ENCODE measurements at places on chromosomes 5 and 9.

DNA sequence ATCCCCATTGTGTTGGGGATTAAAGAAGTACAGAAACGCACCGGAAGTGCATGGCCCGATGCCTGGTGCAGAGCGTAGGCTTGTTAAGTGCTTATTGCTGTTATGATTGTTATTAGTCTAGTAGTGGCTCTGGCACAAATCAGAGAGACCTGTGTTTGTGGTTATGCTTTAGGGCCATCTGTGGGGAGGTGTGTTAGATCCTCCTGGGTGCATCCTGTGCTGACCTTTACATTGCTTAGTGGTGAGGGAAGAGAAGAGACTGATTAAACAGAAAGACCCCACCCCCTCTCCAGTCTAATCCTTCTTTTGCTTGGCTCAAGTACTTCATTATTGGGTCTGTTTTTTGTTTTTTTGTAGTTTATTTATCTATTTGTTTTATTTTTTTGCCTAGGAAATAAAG lies 112.7 kb upstream of the SPRY4 start:
- no peak for DNase-seq

DNA sequence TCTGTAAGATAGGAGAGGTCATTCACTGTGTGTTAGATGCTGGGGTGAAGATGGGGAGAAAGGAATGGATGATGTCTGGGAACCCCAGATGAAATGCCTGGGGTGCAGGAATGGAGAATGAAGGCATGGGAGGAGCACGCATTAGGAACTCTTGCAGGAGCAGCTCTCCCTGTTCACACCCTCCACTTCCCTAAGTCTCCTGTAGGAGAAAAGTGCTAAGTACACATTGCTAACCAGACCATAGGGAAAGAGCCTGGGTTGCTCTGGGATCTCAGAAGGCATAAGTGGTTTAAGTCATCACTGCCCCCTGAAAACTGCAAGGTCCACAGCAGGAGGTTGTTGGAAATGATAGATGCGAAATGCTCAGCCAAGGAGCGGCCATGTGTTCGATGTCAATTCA lies 163.1 kb downstream of the SEC61B start:
- no peak for DNase-seq

- no peak for DNase-seq
These were observed 11.2 kb downstream of the AGXT2 start for GRCh38 chr5:35036536-35036935.

- DNase-seq: no peak
These were observed 177.2 kb downstream of the PBX3 start for GRCh38 chr9:125924351-125924750.

GRCh38 chr5:120552638-120553037 lies 88.5 kb downstream of the PRR16 start:
- no peak for DNase-seq
